Activated T-helper 2 cell treated with anti-CD3 and anti-CD28 coated beads, Interferon-gamma antibody, Interleukin-2, Interleukin-4, amounts not matched to agents 10 μg/mL and 5 μg/mL and 100 μg/mL, durations not matched to agents 14 hours and 24 hours and 36 hours (primary cell): ENCODE measurements at places on chromosomes 4 and X. TPM values are rescaled to one million over a fixed set of nuclear protein-coding genes. Genes with fewer than 3 reads are reported as not detected.

DNA sequence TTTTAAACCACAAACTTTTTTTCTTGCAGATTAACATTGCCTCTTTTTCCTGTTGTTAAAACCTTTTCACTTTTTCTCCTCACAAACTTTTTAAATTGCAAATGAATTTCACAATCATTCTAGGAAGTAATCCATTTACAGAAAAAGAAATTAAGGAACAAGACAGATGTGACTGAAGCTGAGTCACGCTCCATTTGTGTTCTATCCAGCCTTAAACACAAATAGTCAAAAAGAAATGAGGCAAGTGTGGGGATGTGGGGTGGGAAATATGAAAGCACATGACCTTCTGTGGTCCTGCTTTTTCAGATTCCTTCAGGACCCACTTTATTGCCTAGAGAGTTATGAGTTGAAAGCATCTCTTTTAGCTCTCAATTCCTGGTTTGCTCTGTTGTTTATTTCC, 197.0 kb downstream of the ADGRL3 start:
- DNase-seq, result no peak

- DNase-seq, result no peak
These were observed 13.7 kb upstream of the HTRA3 start for GRCh38 chr4:8255698-8256441.

GRCh38 chr4:19850909-19851308, 400.8 kb upstream of the SLIT2 start:
- no peak for DNase-seq

DNA sequence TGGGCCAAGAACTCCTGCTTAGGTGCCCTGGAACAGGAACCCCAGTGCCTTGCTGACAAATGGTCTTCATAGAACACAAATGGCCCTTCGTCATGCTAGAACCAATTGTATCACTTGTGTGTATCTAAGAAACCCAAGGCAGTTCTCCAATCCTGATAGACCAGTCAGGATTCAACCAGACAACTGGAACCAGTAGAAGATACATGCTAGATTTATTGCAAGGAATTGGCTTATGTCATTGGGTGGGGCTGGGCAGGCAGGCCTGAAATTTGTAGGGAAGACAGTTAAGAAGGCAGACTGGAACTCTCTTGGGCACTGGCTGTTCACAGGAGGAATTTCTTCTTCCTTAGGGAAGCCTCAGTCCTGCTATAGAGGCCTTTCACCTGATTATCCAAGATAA, 17.0 kb upstream of the TBL1X start:
- DNase-seq, result no peak

DNA sequence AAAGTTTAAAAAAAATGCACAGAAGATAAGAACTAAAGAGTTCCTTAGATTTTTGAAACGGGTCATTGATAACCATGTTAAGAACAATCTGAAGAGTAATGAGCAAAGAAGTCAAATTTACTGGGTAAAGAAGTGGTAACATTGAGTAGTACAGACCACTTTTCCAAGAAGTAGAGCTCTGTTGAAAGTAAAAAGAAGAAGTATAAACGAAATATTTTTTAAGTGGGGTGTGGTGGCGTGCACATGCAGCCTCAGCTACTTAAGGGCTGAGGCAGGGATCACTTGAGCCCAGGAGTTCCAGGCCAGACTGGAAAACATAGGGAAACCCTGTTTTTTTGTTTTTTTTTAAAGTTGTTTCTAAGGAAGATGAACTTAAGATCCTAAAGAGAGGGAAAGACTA, 68.5 kb downstream of the UBA6 start:
- DNase-seq, result no peak

GRCh38 chrX:40096395-40097091, 1.2 kb downstream of the BCOR start:
- peak; percentile 63 for DNase-seq

- DNase-seq, result no peak
These were observed 136.0 kb upstream of the STX18 start for GRCh38 chr4:4677556-4678522.

Gene BRS3
- total RNA-seq, result not detected in 2 replicates

DNA sequence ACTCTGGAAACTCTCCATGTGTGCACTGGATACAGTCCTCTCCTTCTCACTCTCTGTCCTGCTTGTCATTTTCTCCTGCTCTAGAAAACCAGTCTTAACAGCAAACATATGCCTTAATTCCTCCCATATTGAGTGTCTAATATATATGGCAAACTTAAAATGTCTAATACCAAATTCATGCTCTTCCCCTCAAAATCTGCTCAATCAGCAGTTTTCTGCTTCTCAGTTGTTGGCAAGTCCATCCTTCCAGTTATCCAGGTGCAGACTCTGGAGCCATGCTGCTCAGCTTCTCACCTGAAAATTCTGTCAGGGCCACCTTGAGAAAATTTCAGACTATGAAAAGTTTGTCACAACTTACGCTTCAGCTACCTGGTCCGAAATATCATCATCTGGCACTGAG, 3.1 kb upstream of the CENPE start:
- no peak for DNase-seq

GRCh38 chr4:15720851-15721250, 18.0 kb downstream of the BST1 start:
- no peak for DNase-seq

DNA sequence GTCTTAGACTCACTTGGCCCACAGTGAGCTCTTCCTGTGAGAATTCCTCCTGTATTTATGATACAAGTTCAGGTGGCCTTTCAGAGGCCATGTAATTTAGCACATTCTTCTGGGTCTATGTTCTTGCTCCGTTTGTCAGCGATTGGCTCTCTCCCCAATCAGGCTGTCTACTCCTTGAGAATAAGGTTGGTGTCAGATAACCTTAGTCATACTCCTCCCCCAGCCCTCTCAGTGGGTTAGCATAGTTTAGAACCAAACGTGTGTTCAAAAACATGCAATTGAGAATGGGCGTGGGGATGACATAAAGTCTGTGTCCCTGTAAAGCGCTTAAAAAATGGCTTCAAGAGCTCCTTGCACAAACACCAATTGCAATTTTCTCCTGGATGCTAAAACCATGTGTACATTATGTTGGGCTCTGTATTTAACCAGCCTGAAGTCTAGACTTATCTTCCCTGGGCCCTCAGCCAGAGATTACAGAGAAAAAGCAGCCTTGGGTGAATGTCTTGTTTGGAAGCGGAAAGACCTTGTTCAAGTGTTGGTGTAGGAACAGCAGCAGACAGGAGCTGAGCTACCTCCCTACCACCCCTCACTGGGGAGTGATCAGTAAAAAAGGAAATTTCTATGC, 9.9 kb upstream of the CT47C1 start:
- DNase-seq, result no peak

- DNase-seq, result no peak
These were observed 38.6 kb downstream of the PHOX2B start for GRCh38 chr4:41709844-41710481.

DNA sequence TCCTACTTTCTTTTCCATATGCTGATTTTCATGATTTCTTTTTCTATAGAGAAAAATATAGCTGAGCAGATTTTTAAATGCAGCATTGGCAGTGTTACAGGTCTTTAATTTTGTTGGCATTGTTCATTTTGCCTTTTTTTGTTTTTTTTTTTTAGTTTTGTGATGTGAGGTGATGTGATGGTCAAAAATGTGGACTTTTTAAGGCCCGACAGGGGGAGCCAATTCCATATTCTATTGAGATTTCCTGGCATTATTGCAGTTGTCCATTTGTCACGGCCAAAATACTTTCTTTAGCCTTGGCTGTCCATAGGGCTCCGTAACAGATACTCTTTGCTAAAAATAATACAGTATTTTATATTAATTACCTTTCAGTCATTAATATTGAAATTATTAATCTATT, 47.8 kb downstream of the SLIT2 start:
- no peak for DNase-seq

GRCh38 chrX:69068301-69069085, 96.8 kb downstream of the PJA1 start:
- no peak for DNase-seq

GRCh38 chr4:38078590-38079421, 118.6 kb downstream of the PTTG2 start:
- no peak for DNase-seq

Gene KLB
- total RNA-seq, result not detected in 2 replicates

Gene ACOT9
- 75.2 and 76.0 TPM in 2 replicates for total RNA-seq

GRCh38 chr4:8380511-8381415, 59.8 kb downstream of the ACOX3 start:
- no peak for DNase-seq

DNA sequence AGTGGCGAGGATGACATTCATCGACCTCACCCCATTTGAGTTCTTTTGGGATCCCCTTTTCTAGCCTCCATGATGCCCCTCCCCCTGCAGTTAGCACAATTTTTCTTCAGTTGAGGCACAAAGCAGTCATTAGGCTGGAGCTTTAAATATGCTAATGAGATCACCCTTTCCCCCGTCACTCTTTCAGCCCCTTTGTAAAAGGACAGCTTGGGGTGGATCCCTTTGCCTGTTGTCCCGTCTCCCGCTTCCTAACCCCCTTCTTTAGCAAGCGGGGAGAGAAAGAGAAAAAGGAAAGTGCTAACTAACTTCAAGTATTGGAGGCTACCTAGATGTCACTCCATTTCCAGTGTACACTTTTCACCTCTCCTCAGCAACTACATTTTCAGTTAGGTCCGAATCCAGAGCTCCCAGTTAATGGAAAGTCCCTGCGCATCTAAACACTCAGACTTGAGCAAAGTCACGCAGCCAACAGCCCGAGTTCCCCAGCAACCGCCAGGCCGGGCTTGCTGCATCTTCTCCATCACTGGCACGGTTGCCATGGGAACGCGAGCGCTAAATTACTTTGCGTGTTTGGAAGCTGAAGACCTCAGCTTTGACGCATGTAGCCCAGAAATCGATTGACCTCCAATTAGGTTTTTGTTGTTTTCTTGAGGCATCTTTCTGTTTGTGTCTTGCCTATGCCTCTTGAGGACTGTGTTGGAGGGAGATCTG, 76.8 kb downstream of the RTL5 start:
- DNase-seq, result no peak

Gene MAGEC2
- total RNA-seq, result not detected in 2 replicates

Gene TECRL
- total RNA-seq, result not detected in 2 replicates

Gene CDX4
- not detected in 2 replicates for total RNA-seq

Gene DGKK
- total RNA-seq, result not detected in 2 replicates

Gene RASL11B
- total RNA-seq, result 0.50 and 0.67 TPM in 2 replicates

DNA sequence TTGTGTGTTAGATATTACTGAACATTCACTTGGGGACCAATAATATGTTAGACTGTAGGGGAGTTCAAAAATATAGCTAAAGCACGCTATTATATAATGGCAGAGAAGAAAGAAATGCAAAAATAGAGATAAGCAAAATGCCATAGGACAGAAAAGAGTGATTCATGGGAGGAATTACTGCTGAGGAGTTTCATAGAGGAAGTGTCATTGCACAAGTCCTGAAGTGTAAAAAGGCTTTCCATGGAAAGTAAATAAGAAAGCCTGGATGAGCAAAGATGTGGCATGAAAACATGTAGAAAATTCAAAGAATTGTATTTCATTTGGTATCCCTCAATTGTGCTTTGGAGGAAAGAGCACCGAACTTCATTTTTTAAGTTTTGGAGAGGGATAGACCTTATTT, 14.5 kb downstream of the HMGB2 start:
- DNase-seq, result no peak

Gene SPARCL1
- total RNA-seq, result not detected in 2 replicates

DNA sequence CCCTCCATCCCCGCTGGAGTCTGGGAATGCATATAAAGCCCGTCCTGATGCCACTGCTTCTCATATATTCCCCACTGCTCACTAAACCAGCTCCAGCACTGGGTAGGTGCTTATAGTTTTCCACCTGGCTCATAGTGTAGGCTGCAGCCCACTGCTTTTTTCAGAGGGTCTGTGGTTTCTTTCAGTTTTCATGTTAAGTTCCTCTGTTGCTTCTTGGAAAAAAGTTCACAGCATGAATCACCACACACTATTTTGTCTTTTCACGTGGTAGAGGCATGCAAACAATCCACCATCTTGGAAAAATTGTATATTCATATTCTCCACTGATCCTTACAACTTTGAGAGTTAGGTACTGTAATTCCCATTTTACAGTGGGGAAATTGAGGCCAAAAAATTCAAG, 39.4 kb downstream of the DCLK2 start:
- DNase-seq, result no peak

GRCh38 chr4:94491322-94491721, 39.6 kb downstream of the PDLIM5 start:
- DNase-seq, result no peak

- no peak for DNase-seq
These were observed 285.7 kb upstream of the TRAM1L1 start for GRCh38 chr4:117370944-117371668.

DNA sequence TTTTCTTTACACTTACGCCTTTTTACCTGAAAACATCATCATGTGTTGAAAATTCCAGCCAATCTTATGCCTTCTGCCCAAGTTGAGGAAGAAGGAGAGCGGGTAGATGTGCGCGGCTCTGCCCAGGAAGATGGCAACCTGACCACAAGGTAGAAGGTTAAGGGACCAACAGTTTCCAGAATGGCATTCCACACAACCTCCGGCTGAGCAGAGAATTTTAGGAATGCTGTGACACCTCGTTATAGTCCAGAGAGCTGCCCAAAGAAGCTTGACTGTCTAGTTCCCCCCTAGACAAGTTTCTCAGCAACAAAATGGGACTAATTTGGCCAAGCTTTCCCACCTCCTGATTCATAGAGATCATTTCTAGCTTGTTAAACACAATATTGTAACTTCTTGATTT, 75.1 kb downstream of the CHST7 start:
- no peak for DNase-seq

- no peak for DNase-seq
These were observed 196.2 kb downstream of the SNCA start for GRCh38 chr4:89640620-89641366.

DNA sequence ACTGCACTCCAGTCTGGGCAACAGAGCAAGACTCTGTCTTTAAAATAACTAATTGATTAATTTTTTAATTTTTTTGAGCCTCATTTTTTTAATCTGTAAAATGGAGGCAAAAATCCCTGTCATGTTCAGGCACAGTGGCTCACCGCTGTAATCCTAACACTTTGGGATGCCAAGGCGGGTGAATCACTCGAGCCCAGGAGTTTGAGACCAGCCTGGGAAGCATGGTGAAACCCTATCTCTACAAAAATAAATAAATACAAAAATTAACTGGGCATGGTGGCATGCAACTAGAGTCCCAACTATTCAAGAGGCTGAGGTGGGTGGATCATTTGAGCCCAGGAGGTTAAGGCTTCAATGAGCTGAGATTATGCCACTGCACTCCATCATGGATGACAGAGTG, 15.4 kb downstream of the AMTN start:
- no peak for DNase-seq

GRCh38 chr4:184775854-184776555, 42.1 kb upstream of the CENPU start:
- no peak for DNase-seq

DNA sequence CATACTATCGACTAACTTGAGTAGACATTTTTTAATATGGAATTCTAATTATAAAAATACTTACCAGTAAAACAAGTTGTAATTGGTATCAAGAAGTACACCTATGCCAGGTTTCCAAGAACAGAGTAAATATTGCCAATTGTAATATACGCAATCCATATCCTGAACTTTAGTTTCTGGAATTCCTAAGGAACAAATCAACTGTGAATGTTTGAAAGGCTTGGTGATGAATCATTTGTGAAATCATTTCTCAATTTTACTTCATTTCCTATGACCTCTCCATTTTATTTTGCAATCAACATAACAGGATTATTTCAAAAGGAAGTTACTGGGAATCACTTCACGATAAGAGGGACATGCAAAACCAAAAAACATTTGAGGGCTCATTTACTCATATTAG, 3.7 kb downstream of the IL13RA2 start:
- no peak for DNase-seq

- DNase-seq, result no peak
These were observed 84.7 kb downstream of the SCD5 start for GRCh38 chr4:82713856-82714255.

Gene HHIP
- not detected in 2 replicates for total RNA-seq

Gene MAGEA12
- not detected in 2 replicates for total RNA-seq

GRCh38 chrX:55007656-55008055, 7.5 kb downstream of the APEX2 start:
- no peak for DNase-seq
